Stimulated activated CD8-positive, alpha-beta memory T cell treated with anti-CD3 and anti-CD28 coated beads, Interleukin-12 subunit alpha, Interleukin-12 subunit beta, amount 100 ng/mL, for 4 hours (primary cell): ENCODE measurements at places on chromosomes 2 and 18.

- DNase-seq, result no peak
Observed at GRCh38 chr2:175687465-175687864, 314.6 kb downstream of the LNPK start.

GRCh38 chr18:34224423-34225217 lies at the start of gene NOL4:
NOL4 (minus strand) TSS chr18:34224913; CDS start chr18:34223253, 1,660 bp downstream.
- no peak for DNase-seq

- DNase-seq, result no peak
Observed at GRCh38 chr2:120235681-120236080, 12.5 kb upstream of the TMEM185B start.

GRCh38 chr2:239920693-239921365 lies 104.3 kb downstream of the NDUFA10 start:
- DNase-seq, result no peak
